Activated naive CD4-positive, alpha-beta T cell treated with Interleukin-2 at 50 U/mL for 16 hours (primary cell): ENCODE measurements at places on chromosomes 5 and 9.

DNA sequence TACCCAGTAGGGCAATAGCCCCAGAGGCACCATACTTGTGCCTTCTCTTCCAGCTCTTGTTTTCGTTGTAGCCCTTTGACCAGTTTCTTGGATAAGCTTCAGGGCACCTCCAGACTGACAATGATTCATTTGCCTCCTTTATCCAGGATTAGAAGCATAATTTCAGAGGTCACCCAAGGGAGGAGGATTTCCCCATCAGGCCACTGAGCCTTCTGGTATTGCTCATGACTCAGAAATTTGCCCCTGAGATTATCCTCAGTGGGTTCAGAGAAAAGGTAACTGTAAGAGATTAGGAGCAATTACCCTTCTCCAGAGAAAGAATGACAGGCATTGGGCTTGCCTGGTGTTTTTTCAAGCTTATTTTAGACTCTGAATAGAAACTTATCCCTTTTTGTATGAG lies 147.9 kb downstream of the MSX2 start:
- DNase-seq: no peak

- DNase-seq: no peak
Observed at GRCh38 chr9:111068383-111068730, 30.1 kb upstream of the LPAR1 start.

DNA sequence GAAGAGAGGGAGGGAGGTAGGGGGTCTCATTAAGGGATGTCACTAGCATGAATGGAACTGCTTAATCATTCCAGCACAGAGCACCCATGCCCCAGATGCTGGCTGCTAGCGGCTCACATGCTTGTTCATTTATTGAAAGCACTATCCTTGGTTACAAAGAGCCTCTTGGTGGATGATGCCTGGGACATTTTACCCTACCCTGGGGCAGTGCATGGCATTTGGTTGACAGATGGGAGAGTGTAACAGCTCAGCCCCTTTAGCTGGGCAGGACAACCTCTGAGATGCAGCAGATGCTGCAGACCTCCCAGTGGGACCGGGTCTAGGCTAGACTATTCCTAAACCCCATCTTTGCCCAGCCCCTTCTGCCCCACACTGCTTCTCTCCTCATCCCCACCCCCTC lies 46.9 kb upstream of the TCERG1 start:
- no peak for DNase-seq

GRCh38 chr5:159419576-159419975 lies 89.3 kb upstream of the IL12B start:
- DNase-seq: no peak
